ENCODE measurements at places on chromosomes 12 and 14.

DNA sequence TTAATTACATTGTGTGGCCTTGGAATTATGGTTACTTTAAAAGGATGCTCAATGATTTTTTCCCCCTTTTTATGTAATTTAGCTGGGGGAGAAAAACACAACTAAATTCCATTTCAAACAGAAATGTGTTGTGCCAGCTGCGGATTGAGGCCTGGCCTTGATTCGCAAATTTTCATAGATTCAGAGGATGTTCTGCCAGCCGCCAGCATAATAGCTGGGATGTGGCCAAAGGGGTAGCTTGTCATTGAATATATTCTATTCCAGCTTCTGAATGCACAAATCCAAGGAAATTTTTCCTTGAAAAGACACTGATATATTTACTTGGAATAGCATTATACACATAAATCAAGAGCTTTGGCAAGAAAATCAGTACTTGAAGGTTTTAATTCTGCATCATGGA lies 43.7 kb downstream of the TRHDE start:
- no peak for DNase-seq

GRCh38 chr14:93009471-93010129 lies 86.7 kb downstream of the CHGA start:
- peak; percentile 65 for DNase-seq

- DNase-seq, result no peak
Observed at GRCh38 chr12:90622431-90622830, 332.5 kb downstream of the CCER1 start.

DNA sequence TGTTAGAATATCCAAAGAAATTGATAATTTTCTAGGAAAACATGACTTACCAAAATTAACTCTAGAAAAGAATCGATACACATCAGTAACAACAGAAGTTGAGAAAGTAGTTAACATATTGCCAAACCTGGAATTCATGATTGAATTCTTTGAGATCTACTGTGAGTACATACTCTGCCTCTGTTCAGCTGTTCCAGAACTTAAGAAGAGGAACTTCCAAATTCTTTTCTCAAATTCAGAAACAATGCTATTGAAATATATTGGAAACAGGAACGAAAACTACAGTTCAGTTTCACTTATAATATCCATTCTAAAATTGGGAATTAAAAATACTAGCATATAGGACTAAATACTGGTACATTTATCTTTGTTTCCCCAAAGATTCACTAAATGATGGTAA lies 57.9 kb downstream of the MARK3 start:
- no peak for DNase-seq

GRCh38 chr12:113655919-113656318 lies 184.2 kb upstream of the LHX5 start:
- DNase-seq, result no peak

DNA sequence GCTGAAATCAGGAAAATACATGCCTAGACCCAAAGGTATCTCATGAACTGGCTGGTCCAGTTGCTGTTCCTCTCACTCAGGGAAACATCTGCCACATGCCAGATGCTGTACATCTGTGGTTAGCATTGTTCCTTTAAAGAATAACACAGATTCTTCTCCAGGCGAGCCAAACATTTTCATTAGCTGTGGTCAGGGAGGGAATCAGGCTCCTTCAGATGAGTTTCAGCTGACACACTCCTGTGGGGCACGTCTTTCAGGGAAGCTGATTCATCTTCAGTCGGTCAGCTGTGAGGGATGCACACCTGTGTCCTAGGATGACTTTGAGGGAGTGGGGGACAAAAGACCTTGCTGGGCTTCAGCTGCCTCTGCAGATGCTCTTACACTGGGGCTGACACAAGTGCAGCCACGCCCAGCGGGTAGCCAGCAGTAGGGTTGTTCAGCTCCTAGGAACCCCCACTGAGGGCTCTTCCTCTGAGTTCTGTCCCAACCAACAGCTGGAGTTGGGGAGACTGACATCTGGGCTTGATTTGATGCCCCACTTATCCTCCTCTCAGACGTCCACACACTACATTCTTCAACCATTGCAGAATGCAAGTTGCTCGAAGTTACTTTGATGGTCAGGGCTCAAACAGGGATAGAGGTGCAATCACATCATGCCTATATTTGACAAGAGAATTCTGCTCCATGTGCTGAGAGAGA lies 155.0 kb downstream of the NUAK1 start:
- DNase-seq, result peak; percentile 94

DNA sequence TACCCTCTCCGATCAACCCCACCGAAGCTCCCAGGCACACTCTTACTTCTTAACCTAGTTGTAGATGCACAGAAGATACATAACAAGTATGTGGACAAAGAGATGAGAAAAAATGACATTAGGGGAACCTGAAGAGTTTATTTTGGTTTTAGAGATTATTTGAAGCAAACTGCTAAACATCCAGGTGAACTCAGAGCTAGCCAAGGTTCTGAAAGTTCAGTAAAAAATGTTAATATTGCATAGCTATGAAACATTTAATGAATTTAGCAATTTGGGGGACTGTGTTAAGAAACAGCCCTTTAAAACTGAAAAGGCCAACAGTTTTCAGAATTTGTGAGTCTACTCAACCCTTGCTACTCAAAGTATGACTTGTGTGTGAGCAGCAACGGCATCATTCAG lies 174.4 kb downstream of the NAV3 start:
- no peak for DNase-seq

DNA sequence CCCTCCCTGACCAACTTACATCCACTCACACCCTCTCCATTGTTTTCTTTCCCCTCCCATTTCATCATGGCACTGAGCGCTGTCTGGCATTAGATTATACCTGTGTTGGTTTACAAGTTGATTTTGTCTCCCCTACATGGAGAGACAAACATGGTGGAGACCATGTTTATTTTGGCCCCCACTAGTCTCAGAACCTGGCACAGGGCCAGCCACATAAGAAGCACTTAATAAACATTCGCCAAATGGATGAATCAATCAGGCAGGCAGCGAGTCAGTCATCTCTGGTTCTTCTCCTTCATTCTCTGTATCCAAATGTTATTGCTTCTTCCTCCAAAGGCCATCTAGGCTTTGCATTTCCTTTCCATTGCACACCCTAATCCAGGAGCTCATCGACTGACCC lies 177.4 kb downstream of the DPF3 start:
- no peak for DNase-seq

DNA sequence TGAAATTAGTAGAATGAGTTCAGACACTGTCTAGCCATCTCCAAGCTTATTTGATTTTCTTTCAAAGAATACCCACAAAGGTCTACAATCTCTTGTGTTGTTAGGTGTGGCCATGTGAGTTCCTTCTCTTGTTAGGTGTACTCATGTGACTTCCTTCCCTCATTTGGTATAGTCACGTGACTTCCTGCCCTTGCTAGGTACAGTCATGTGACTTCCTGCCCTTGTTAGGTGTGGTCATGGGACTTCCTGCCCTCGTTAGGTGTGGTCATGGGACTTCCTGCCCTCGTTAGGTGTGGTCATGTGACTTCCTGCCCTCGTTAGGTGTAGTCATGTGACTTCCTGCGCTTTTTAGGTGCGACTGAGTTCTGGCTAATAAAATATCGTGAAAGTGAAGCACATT lies 179.6 kb downstream of the TMX1 start:
- DNase-seq, result no peak

DNA sequence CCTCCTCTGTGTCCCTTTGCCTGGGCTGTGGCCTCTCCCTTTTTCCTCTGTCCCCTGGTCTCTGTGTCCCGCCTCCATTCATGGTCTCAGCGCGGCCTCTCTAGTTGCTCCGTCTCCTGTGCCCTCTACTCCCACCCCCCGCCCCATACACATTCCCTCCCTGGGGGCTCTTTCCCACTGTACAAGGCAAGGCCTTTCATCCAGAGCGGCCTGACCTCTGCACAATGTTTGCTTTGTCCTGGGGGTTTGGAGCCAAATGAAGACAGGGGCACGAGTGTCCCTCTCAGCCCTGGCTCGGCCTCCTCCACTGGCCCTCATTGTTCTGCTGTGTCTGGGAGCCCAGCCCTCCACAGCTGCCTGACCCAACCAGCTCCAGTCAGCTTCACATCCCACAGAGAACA lies 678.6 kb downstream of the BCL11B start:
- no peak for DNase-seq

- DNase-seq, result peak; percentile 10
Observed at GRCh38 chr14:101862177-101862576, 100.7 kb downstream of the PPP2R5C start.

- DNase-seq, result no peak
Observed at GRCh38 chr14:27253966-27254365, 656.1 kb upstream of the NOVA1 start.

- DNase-seq, result no peak
Observed at GRCh38 chr14:105153331-105153731, 15.2 kb downstream of the JAG2 start.

DNA sequence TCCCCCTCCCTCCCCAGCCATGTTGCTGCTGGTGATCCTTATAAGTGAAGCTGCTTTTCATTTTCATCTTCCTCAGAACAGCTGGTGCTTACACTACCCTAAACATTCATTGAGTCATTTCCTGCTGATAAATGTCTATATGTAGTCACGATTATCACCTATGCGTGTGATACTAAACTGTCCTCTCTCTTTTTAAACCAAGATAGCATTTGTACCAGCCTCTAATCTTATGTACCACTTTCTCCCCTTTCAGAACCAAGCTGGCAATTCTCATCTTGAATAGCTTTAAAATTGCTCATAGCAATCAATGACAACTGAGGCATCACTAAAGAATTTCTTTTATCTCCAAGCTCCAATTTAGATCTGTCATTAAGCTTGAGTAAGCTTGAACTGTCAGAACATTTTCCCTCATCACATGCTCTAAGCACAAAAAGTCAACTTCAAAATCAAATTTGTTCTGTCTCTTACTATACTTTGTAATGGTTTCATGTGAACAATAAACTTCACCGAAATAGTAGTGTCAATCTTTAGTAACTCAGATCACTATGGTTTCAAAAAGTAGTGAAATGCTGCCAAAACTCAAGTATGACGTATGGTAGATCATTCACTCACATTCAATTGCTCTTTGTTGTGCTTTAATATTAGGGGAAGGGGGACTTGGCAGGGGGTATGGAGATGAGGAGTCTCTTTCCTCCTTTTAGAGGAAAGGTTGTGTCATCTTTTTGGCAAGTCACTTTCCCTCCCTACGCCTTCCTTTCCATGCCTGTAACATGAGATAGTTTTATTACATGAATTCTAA lies 178.1 kb upstream of the NOVA1 start:
- peak; percentile 36 for DNase-seq

DNA sequence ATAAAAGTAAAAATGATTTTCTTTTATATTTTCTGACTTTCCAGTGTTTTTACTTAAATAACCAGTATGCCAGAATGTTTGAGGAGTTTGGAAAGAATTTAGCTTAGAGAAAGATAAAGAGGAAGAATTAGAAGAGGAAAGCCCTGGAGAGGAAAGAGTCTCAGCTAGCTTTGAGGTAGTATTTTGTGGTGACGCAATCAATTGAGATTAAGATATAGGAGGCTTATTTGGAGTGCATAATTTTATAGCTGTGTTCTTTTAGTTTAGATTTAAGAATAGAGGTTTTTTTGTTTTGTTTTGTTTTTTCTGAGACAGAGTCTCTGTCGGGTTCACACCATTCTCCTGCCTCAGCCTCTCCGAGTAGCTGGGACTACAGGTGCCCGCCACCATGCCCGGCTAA lies 18.1 kb downstream of the CLEC2B start:
- DNase-seq, result no peak

DNA sequence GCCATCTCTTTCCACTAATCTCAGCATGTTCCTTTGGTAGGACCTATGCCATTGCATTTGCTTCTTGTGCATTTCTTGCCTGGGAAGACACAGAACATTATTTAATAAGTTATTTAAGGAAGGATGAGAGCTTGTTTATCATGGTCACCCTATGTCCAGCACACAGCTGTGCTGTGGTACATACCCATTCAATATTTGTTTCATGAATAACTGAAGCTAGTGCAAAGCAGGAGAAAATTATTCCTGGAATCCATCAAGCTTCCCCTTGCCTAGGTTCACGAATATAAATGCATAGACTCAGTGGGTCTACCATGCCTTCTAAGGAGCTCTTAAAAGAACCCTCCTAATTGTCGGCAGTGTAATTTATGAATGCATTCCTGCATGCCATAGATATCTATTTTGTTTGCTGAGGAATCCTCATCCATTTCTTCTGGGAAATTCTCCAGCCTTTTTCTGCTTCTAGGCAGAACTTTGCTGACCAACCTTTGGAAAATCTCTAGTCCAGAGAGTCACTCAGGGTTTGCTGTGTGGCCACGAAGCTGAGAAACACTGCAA lies 599.8 kb upstream of the TMEM132C start:
- DNase-seq, result peak; percentile 67

- DNase-seq, result no peak
Observed at GRCh38 chr14:89258728-89259273, 158.2 kb downstream of the FOXN3 start.

GRCh38 chr12:77833329-77833728 lies 2.6 kb downstream of the NAV3 start:
- DNase-seq, result no peak

DNA sequence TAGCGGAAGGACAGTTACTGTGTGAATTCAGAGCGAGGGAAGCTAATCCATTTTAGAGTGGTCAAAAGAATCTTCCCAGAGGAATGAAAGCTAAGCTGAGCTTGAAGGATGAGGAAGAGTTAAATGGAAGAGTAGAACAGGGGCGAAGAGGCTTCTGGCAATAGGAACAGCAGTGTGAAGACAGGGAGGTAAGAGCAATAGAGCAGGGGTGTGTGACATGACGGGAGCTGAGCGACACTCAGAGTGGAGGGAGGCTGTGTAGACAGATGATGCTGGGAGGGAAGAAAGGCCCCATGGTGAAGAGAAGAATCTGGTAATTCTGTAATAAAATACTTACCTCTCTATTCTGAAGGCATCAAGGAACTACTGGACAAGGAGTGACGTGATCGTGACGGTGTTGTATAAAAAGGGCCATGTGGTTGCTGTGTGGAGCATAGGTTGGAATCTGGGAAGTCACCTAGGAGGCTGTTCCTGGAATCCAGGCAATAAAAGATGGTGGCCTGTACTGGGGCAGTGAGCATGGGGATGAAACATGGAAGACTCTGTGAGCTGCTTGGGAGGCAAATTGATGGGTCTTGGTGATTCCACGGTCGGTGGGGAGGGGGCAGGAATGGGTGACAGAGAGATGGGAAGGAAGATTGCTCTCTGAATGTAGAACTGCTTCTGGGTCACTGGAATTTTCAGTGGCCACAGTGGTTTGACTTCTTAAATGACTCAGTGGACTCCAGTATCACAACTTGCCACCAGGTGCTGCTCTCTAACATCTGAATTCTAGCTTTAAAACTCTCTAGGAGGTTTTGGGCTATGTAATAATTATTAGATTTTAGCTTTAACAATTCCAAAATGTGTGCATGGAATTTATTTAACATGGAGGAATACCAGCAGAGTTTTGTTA lies 164.1 kb downstream of the ATP23 start:
- peak; percentile 4 for DNase-seq

DNA sequence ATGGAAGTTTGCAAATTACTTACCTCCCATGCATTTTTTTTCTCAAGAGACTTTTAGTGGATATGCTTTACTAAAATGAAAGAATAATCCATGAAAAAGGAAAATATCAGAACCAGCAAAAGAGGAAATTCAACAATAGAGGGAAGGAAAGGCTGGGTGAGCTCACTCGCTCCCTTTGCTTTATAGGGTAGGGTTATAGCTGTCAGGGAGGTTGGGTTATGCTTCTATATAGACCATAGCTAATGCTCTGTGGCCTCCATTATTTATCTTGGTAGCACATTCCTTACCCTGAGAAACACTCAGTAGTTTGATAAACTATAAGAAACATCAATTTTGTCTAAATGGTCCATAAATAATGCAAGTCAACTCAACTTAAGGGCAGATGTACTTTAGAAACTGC lies 215.9 kb upstream of the FAR2 start:
- DNase-seq, result no peak
